ENCODE measurements at places on chromosomes 1 and 21.

DNA sequence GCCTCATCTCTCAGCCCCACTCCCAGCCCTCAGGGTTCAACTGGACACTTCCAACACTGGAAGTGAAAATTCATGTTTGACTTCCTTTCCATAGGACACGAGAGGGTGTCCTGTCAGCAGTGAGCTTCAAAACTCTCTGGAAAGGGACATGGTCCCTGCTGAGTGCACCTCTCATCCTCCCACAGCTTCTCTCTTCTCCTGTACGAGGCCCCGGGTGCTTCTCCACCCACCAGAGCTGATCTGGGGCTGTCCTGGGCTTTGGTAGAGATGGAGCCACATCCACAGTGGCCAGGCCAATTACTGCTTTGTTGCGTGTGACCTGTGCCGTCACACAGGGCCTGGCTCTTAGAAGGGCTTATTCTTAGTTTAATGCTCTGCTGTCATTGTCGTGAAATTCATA is 182.3 kb downstream of the RRAGC start:
- no peak for DNase-seq

- no peak for DNase-seq
Measured at GRCh38 chr21:25424048-25424447, 183.2 kb downstream of the MRPL39 start.

DNA sequence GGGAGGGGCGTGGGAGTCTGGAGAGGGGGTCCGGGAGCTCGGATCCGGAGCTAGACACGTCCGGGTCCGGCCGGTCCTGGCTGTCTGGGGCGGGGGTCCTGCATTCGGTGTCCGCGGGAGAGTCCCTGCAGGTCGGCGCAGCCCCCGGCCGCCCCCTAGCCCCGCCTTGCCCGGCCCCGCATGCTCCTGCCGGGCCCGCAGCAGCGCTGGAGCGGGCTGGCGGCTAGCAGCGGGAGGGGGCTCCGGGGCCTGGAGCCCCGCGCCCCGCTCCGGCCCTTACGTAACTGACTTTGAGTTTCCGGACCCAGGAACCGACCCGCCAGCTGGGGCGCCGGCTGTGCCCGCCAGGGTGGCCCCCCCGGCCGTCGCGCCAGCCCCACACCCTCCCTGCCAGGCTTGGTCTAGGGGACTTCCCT is 26.9 kb upstream of the EPB41 start:
- no peak for DNase-seq

DNA sequence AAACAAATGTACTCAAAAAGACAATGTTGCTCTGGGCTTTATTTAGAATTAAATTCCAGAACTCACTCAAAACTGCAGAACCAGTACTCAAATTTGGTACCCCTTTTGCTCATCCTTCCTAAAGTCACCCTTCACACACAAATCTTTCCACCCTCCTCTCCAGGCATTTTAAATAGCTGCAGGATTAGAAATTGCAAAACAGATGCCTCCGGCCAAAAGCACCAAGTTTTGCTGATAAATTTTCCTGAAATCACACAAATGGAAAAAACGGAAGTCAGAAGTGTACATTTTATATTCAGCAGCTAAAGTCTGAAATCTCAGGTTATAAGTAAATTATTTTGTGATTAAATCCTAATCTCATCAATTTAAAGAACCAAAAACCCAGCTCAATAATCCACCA is 147.0 kb downstream of the NRIP1 start:
- no peak for DNase-seq

DNA sequence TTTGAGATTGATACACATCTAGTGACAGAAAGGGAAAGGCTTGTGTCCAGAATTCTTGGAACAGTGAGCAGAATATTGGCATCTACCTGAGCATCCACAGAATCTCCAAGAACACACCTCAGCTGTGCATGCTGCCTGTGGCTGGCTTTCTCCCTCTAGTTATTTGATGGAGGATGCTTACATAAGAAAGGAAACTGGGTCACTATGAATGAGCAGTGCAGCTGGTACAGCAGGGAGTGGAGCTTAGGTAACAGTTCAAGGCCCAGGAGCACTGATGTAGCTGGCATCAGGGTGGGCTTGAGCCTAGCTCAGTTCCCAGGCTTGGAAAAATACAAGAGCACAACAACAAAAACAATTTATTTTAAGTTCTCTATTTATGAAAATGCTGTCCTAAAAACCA is 26.3 kb downstream of the RGS8 start:
- DNase-seq = no peak

- DNase-seq = no peak
Measured at GRCh38 chr1:156815307-156815826, 1.3 kb downstream of the SH2D2A start.

- DNase-seq = no peak
Measured at GRCh38 chr1:13662493-13662892, 37.5 kb upstream of the PRDM2 start.

- no peak for DNase-seq
Measured at GRCh38 chr1:184739796-184740195, 14.9 kb downstream of the EDEM3 start.

GRCh38 chr21:41160036-41160435 is 7.9 kb upstream of the BACE2 start:
- DNase-seq = no peak

GRCh38 chr1:29186252-29186651 is 4.6 kb upstream of the SRSF4 start:
- no peak for DNase-seq

DNA sequence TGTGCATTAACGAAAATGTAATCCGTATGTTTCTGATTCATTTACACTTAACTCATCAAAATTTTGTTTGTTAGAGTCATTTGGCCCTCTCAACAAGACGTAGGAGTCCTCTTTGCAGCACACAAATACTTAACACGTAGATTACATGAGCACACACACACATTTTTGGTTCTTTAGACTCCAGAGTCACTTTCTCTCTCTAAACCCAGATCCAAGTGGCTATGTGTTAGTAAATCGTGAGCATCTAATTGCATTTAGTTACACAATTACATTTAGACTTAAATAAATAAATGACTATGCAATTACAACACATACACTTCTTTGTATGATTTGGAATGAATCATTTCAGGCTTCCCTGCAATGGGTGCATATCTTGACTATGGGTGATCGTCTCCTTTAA is 109.0 kb upstream of the GREM2 start:
- DNase-seq = no peak

GRCh38 chr21:26820509-26820908 is 24.7 kb downstream of the ADAMTS1 start:
- DNase-seq = no peak

- DNase-seq = no peak
Measured at GRCh38 chr1:105724286-105724685, 1332.2 kb upstream of the PRMT6 start.
